ENCODE measurements at places on chromosomes 4 and X.

DNA sequence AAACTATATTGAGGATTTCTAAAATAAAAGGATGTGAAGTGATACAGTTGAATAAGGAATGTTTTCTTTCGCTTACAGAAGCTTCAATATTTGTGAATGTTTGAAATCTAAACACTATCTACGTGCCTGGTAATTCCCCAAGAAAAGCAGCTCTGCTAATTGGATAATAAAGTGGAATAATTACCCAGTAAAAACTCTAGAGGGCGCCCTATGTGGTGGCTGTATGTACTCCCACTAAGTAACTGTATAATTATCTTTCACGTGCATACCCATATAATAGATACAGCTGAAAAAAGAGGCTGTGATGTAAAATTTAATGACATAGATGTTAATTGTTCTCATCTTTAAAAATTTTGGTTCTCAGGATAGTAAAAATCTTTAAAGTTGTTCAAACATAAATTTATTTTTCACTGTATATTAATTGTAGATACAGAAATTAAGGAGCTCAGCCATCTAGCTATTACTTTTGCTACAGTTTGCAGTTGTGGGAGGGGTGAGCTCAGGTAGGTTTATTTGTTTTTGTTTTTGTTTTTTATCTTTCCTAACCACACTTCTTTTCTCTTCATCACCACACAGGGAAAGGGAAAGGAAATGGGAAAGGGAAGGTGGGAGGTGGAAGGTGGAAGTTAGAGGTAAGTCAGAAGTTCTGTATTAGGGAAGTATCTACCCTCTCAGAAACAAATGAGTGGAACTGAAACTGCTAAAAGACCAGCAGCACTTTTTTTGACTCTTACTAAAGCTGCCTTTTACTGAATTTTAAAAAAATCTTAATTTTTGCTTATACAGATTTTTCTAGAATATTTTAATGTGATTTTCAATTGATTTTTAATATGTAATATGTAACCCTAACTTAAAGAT lies 151.7 kb upstream of the RPS6KA6 start:
- DNase-seq, result no peak

- no peak for DNase-seq
Observed at GRCh38 chr4:121140716-121141460, 23.2 kb downstream of the TNIP3 start.

- no peak for DNase-seq
Observed at GRCh38 chrX:72271091-72271788, 5.8 kb downstream of the RPS4X start.

DNA sequence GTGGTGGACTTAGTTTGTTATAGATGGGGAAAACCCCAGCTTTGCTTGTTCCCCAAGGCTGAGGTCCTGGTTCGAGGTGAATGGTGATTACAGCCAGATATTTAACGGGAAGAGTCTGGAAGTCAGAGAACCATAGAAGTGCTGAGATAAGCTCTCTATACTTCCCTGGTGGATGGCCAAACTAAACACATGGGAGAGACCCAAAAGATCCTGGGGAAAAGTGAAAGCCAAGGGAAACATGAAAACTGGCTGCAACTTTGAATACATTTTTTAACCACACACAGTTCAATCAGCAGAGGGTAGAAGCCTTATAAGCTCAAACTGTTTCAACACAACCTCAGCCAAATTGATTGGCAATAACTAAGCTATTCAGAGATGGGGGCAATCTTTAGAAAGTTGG lies 29.3 kb upstream of the SRPX start:
- no peak for DNase-seq

GRCh38 chrX:106467422-106467821 lies 144.4 kb upstream of the RADX start:
- no peak for DNase-seq

DNA sequence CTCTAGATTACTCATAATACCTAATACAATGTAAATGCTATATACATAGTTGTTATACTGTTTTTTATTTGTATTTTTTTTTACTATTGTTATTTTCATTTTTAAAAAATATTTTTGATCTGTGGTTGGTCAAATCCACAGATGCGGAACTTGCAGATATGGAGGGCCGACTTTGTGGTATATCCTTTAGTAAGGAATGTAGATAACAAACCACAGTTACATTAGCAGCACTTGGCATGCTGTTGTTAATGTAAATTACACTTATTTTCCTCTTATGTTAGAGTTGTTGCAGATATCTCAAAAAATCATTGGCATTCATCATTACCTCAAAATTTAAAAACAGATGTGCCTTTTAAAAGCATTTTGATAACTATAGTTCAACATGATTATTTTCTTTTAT lies 151.0 kb downstream of the TMEM164 start:
- no peak for DNase-seq

DNA sequence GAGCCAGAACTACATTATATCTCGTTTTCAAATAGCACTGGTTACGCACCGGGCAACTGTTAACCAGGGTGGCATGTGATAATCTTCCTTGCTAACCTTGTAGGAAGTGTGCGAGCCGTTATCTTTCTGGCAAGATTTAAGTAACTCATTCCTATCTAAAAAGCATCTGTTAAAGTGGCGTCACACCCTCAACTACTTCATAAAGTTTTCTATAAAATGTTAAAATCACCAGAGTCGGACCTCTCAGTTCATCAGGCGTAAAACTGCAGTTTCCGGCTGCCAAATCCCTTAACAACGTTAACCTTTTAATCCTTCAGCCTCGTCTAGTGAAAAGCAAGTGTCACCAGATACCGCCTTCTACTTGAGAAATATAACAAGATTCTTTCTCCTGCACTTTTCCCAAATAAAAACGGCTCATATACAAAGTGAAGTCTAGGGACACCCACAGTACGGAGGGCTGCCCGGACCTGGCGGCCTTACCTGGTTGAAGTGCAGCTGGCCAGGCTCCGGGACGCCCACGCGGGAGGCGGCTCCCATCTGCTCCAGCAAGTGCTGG lies 1.2 kb downstream of the SLC39A8 start:
- no peak for DNase-seq

GRCh38 chrX:77962068-77962902 lies 7.2 kb downstream of the PGAM4 start:
- no peak for DNase-seq

DNA sequence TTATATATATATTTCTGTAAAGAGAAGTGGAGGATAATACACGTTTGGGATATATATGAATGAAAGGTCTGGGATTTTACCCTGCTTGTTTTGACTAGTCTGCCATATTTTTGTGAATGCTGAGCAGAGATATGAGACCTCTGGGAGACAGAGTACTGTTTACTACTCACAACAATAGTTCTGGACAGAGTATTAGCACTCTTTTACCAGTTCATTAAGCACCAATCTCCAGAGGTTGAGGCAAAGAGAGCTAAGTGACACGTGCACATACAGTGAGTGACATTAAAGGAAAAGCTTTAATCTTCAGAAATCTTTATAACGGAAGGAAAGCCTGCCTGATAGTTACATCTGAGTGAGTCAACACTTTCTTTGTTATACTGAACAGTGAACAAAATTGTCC lies 1452.7 kb upstream of the TENM3 start:
- no peak for DNase-seq

DNA sequence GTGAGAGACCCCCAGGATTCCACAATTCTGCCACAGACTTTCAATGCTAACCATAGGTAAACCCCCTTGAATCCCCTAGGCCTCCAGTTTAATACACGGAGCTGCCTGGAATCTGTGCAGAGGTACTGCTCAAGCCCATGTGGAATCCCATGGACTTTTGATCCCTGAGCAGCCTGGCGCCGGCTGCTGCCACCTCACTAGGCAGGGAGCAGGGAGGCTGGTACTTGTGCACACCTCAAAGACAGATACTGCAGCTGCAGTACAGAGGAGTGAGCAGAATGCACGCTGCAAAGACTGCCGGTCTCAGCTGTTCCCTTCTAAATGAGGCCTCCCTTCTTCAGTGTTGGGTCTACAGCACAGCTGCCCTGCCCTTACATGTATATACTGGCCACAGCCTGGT lies 79.4 kb downstream of the RPS6KA6 start:
- DNase-seq, result no peak

- DNase-seq, result no peak
Observed at GRCh38 chrX:134737061-134737460, 78.8 kb upstream of the PLAC1 start.

GRCh38 chr4:52248820-52249219 lies 197.7 kb downstream of the SPATA18 start:
- no peak for DNase-seq

- DNase-seq, result no peak
Observed at GRCh38 chrX:78643096-78643495, 16.0 kb downstream of the RTL3 start.

DNA sequence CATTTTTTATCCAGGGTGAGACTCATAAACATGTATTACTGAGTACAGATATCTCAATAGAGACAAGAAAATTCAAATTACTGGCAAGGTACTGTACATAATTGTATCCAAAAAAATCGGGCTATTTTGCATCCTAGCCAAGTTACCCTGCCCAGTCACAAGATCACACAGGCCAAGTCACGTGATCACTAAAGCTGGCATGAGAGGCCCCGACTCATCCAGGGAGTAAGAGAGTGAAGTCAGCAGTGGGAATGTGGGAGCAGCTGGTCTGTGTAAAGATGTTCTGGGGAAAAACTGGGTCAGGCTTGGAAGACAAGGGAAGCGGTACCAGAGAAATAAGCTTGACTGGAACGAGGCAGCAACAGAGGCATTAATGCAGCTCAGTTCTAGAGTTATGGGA lies 119.3 kb upstream of the STS start:
- DNase-seq, result no peak

DNA sequence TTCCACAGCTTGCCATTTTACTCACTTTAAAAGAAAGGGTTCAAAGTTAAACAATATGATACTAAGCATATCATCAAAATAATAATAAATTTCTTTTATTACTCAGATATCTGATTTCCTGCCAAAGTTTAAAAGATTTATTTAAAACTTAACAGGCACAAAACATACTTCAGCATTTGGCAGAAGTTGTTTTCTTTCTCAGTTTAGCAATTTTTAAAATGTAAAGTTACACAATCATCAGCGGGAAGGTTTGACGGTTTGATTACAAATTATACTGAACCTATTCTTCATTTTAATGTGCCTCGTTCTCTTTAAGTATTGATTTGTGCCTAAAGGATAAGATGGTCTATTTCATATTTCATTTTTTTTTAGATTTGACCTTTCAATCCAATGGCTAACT lies 227.2 kb downstream of the APBB2 start:
- no peak for DNase-seq

DNA sequence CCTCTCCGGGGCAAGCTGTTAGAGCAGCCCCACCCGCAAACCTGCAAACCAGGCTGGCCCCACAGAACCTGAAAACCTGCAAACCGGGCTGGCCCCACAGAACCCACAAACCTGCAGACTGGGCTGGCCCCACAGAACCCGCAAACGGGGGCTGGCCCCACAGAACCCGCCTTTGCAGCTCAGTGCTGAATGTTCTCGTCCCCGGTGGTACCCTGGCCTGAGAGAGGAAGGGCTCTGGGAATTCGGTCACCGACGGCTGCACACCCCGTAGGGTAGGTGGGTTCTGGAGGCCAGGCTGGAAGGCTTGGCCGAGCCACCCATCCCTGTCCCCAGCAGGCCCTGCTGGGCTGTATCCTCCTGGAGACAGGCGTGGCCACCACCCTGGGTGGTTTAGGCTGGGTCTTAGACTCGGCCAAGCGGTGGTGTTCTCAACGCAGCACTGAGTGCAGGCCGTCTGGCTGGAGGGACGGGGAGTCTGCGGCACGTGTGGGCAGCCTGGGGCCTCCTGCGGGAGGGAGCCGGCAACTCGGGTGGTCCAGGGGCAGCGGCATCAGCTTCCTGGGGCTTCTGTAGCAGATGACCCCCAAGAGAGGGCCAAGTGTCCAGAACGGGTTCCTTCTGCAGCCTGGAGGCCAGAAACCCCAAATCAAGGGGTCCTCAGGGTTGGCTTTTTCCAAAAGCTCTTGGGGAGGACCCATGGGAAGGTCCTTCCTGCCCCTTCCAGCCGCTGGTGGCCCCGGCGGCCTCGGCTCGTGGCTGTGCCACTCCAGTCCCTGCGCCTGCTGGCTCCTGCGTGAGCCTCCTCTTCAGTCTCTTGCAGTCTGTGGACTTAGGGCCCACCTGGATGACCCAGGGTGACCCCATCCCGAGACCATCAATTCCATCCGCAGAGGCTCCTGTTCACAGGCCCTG lies 15.6 kb downstream of the DOK7 start:
- DNase-seq, result no peak

DNA sequence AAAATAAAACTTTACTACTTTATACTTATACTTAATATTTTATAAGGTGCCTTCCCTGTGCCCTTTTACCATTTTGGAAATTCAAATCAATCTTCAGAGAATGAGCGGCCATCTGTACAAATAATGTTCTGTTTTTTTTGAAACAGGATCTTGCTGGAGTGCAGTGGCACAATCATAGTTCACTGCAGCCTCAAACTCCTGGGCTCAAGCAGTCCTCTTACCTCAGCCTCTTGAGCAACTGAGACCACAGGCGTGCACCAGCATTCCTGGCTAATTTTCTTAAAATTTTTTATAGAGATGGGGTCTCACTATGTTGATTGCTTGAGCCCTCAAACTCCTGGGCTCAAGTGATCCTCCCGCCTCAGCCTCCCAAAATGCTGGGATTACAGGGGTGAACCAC lies 53.5 kb downstream of the FAM114A1 start:
- no peak for DNase-seq

GRCh38 chr4:146308951-146309350 lies 94.6 kb downstream of the REELD1 start:
- no peak for DNase-seq

- peak; percentile 63 for DNase-seq
Observed at GRCh38 chrX:154369449-154370299, 4.8 kb downstream of the FLNA start.

- no peak for DNase-seq
Observed at GRCh38 chr4:7547368-7548040, 112.8 kb upstream of the PSAPL1 start.

- DNase-seq, result no peak
Observed at GRCh38 chrX:118337687-118338086, 8.2 kb upstream of the WDR44 start.

DNA sequence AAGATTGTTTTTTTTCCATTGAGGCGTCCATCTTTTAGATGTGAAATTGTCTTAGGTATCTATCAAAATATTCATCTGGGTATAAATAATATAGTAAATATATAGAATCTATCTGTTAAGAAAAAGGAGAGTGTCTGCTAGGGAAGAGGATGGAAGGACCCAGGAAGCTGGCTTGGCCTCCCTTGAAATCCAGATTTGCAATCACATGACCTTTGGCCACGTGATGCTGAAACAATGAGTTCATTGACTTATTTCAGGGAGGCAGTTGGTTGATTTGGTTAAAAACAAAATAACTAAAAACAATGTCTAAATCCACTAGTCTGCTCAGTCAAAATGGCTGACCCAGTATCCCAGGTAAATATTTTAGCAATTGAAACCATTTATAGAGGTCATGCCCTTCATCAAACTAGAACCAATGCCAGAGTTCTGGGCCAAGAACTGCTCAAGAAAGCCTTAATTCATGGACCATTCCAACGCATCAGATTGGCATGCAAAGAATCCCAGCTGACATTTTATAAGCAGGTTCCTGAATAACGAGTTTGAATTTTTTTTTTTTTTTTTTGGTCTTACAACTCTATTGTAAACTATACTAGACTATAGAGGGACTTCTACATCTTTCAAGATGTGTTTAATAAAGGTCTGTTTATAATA lies 172.7 kb downstream of the MID1 start:
- DNase-seq, result no peak

GRCh38 chr4:129335276-129335675 lies 239.3 kb downstream of the C4orf33 start:
- no peak for DNase-seq

Measured in stimulated activated CD8-positive, alpha-beta memory T cell treated with anti-CD3 and anti-CD28 coated beads, Interleukin-7, amount 100 ng/mL, for 1 hour (primary cell).